ENCODE measurements at places on chromosomes 11 and 22.

- no peak for DNase-seq
Measured at GRCh38 chr22:48923165-48923865, 904.4 kb downstream of the BRD1 start.

GRCh38 chr11:2551131-2551530 lies 106.3 kb downstream of the KCNQ1 start:
- no peak for DNase-seq

- no peak for DNase-seq
Measured at GRCh38 chr11:134901955-134902918, 490.2 kb upstream of the B3GAT1 start.

DNA sequence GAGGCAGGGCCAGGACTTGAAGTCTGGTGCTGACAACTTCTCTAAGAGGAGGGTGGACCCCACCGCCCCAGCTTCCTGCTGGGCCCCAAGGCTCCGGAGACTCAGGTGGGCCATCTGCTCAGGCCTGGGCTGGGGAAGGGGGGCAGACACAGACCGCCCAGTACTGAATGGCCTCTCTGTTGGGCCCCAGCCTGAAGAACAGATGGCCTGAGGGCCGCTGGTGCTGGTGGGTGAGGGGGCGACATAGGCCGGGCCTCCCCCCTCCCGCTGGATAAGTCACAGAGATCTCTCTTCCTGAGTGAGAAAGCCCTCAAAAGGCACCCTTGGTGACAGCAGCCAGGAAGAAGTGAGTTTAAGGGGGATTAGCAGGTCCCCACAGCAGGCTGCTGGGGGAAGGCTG lies 12.5 kb upstream of the TP53I11 start:
- DNase-seq = no peak

- DNase-seq = no peak
Measured at GRCh38 chr22:43828998-43829782, 17.1 kb upstream of the EFCAB6 start.

DNA sequence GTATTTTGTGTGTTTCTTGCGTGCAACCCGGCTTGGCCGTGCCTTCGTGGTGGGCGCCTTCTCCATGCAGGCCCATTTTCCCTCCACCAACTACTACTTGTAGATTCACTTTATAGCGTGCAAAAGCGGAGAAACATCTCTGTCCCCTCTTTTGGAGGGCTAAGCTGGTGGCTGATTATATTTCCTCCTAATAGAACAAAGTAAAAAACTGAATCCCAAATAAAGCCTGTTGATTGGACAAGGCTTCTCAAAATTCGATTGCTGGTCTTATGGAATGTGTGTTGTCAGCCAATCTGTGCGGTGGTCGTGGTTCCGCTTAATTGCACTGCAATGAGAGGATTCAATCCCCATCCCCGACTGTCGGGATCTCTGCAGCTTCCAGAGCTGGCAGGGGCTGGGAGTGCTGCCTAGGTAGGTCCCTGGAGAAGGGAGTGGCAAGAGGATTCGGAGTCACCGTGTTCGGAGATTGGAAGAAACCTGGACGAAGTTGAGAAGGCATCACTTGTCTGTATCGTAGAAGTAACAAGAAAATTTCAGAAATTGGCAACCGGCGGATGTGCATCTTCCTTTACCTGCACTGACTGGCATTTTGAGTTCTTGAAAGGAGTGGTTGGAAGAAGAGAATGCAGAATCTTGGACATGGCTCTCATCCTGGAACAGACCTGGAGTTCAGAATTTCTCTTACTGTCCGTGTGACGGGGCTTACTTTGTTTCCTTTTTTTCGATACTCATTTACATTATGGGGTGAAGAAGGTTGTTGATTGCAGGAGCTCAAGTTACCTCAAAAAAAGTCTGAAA lies 1.1 kb downstream of the HMGXB4 start:
- DNase-seq = no peak

GRCh38 chr11:113448316-113448677 lies 26.9 kb downstream of the DRD2 start:
- DNase-seq = no peak

DNA sequence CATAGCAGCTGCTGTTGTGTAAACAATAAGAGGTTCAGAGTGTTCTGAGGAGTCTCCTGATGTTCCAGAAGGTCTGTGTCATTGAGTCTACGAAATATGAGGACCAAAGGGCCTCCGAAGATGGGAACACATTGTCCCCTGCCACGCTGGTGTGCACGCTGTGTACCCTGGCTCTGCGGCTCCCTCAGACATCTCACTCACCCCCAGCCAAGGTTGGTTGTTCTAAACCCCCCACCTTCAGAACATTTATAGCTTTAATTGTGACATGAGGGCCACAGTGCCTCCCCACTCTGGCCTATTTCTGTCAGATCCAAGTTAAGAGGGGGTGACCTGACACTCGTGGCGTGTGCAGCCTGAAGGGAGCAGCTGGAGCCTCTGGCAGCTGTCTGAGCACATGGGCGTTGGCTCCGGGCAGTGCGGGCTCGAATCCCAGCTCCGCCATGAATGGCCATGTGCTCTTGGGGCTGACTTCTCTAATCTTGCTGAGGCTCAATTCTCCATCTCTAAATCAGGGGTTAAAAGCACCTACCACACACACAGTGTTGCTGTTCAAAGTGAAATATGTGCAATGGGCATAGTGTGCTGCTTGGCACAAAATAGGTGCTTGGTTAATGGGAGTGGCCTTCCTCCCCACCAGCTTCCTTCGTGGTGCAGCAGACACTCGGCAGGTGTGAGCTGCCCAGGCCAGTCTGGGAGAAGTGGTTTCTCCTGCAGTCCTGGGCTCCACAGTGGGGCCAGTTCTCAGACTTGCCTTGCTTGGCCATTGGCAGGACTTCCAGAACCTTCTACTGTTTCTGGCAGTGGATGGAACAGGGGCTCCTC lies 39.7 kb upstream of the MICAL2 start:
- no peak for DNase-seq

- DNase-seq = no peak
Measured at GRCh38 chr11:71356280-71356876, 91.8 kb downstream of the DHCR7 start.

DNA sequence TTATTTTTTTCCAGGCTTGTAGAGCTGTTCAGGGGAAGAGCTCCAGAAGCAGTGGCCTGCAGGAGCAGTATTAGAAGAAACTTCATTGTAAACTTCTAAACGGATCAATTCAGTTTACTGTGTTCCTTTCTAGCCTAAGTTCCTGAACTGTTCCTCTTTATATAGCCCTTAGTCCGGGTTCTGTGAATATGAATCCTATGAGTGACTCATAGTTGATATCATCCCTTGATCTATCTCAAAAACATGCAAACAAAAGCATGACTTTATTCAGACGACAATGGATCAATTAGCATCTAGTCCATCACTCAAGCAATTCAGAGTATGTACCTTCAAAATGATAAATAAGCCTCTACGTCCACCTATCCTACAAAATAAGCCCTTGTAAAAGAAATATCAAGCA lies at the start of gene MMP12:
Gene MMP12, minus strand, starts transcription at position 131 of the 400 bp plus-strand sequence. Its CDS starts 45 bp downstream, at position 86.
- DNase-seq = no peak

GRCh38 chr11:43989162-43989981 lies 46.9 kb downstream of the C11orf96 start:
- DNase-seq = no peak

DNA sequence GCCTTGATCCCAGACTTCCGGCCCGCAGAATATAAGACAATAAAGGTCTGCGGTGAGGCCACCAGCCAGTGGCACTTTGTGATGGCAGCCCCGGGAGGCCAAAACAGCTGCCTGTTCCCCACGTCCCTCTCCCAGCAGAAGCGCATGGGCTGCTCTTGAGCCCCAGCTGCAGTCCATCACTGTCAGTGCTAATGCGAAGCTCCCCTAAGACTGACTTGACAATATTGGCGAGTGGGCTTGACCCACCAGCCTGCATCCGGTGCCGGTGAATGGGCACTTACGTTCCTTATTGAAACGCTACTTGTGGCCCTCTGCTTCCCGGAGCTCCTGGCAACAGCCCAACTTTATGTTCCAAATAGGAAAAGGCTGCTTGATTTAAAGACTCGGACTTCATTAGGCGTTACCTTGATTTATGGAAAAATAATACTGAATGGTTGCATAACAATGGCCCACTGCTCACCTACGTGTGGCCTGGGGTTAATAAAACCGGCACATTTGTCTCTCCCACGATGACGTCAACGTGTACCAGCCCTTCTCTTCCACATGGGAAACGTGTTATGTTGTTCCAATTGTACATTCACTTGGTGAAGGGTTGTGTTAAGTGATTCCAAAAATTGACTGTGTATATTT lies 93.4 kb upstream of the SEPTIN5 start:
- no peak for DNase-seq

GRCh38 chr22:20021196-20022181 lies 579 bp downstream of the TANGO2 start:
- DNase-seq = no peak

- no peak for DNase-seq
Measured at GRCh38 chr11:94948070-94948617, 25.2 kb downstream of the CWC15 start.

- DNase-seq = no peak
Measured at GRCh38 chr22:50701428-50702154, 29.0 kb downstream of the SHANK3 start.

DNA sequence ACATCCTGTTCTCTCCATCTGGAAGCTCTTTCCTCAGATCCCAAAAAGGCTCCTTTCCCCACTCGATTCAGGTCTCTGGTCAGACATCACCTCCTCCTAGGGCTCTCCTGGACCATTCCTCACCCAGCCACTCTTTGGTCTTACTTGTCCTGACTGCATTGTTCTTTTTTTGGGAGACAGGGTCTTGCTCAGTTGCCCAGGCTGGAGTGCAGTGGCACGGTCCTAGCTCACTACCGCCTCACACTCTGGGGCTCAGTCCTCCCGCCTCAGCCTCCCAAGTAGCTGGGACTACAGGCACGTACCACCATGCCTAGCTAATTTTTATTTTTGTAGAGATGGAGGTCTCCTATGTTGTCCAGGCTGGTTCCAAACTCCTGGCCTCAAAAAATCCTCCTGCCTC lies 2.2 kb upstream of the CORO1B start:
- DNase-seq = no peak

DNA sequence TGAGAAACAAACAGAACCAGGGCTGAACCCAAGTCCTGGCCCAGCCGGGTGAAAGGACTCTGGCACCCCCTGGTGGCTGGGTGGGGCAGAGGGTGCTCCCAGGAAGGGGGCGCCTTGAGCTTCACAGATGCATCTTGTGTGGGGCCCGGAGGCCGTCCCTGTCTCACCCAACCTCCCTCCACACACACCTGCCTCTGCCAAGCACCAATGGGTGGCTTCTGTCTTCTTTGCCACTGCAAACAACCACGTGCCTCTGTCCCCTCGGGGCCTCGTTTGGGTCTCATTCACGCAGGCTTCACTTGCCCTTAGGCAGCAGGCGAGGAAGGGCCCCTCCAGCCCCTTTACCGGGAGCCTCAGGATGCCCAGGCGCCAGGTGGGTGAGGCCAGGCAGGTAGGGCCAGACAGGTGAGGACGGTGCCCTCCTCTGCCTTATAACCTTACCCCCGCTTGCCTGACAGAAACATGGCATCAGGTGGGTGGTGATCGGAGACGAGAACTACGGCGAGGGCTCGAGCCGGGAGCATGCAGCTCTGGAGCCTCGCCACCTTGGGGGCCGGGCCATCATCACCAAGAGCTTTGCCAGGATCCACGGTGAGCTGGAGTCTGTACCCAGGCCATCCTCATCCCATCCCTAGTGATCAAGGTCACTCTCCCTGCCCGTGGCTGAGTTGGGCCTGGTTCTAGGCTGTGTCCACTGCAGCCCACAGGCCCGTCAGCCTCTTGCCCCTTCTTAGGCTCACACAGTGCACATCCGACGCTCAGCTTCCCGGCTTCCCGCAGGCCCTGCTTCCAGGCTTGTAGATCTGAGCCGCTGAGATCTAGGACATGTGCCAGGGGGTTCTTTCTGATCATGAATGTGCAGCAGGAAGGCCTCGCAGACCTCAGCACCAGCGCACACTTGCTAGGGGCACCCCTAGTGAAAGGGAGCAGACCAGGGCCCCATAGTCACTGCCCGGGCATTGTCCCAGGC lies 17.2 kb downstream of the POLR3H start:
- DNase-seq = peak; percentile 69
